ENCODE measurements at places on chromosomes 2 and 18. TPM values are rescaled to one million over a fixed set of nuclear protein-coding genes. Genes with fewer than 3 reads are reported as not detected.

The REG1A gene
- not detected for total RNA-seq

The SEMA4C gene
- 28.2 TPM for total RNA-seq

The GATA6 gene
- 61.4 TPM for total RNA-seq

The FZD7 gene
- total RNA-seq, result 3.2 TPM

The CROCC2 gene
- not detected for total RNA-seq

The C2orf15 gene
- not detected for total RNA-seq

The ARHGAP28 gene
- total RNA-seq, result 1.1 TPM

The SGO2 gene
- 4.5 TPM for total RNA-seq

The PTRHD1 gene
- 66.3 TPM for total RNA-seq

The SCG2 gene
- 2.3 TPM for total RNA-seq

The INHBB gene
- total RNA-seq, result 4.0 TPM

The MLPH gene
- 9.9 TPM for total RNA-seq

The HS1BP3 gene
- 23.8 TPM for total RNA-seq

The NDC80 gene
- total RNA-seq, result 9.1 TPM

The SATB2 gene
- 1.3 TPM for total RNA-seq

The CHST10 gene
- 8.1 TPM for total RNA-seq

The ANKRD23 gene
- 0.32 TPM for total RNA-seq

The MDH1B gene
- total RNA-seq, result 0.32 TPM

The CDCA7 gene
- 1.1 TPM for total RNA-seq

The LYG2 gene
- total RNA-seq, result not detected

The ZNG1B gene
- total RNA-seq, result 24.9 TPM

The MOGAT1 gene
- total RNA-seq, result not detected

The NPHP1 gene
- 3.2 TPM for total RNA-seq
